ENCODE measurements at places on chromosomes 5 and 9.
A peak's percentile ranks its signal among the peaks of the same experiment; 100 is the strongest.

DNA sequence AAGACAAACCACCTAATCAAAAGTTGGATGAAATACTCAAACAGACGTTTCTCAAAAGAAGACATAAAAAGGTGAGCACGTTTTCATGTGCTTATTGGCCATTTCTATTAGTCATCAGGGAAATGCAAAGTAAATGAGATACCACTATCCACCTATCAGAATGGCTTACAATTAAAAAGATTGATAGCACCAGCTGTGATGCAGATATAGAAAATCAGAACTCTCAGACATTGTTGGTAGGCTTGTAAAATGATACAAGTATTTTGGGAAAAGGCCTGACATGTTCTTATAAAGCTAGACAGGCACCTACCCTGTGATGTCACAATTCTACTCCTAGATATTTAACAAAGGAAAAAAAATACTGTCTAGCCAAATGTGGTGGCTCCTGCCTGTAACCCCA lies 44.0 kb upstream of the SLC30A5 start:
- DNase-seq: no peak

GRCh38 chr9:121839726-121840500 lies 188.5 kb downstream of the DAB2IP start:
- DNase-seq: no peak

DNA sequence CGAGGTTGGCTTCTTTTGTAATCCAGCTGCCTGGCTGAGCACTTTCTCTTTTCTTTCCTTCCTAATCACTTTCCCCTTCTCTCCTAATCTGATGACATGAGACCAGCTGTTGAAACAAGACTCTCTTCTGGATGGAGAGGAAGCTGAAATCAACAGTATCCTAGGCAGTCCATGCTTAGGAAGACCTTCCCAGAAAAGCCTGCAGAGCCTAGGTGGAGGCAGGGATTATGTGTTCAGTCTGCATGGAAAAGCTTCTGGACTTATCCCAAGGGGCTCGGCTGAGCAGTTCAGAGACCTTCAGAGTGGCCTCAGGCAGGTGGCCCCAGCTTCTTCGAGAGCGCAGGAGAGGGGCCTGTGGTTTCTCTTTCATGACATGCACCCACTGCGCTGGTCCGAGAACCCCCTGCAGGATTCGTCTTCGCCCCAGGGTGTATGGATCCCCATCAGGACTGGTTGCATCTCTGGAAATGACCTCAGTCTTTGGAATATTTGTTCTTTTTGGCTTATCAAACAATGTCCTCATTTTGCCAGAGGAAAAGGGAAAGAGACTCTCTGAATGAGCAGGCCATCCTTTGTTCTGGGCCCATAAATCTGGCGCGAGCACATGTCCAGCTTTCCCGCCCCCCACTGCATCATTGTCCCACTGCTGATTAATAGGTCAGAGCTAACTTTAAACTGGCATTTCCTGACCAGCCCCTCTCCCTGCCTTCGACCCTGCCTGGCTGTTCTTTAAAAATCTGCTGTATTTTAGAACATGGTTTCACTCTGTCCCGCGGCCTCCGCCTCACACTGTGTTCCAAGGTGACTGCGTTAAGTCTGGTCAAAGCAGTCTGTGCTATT lies 177.9 kb upstream of the KLF4 start:
- no peak for DNase-seq

DNA sequence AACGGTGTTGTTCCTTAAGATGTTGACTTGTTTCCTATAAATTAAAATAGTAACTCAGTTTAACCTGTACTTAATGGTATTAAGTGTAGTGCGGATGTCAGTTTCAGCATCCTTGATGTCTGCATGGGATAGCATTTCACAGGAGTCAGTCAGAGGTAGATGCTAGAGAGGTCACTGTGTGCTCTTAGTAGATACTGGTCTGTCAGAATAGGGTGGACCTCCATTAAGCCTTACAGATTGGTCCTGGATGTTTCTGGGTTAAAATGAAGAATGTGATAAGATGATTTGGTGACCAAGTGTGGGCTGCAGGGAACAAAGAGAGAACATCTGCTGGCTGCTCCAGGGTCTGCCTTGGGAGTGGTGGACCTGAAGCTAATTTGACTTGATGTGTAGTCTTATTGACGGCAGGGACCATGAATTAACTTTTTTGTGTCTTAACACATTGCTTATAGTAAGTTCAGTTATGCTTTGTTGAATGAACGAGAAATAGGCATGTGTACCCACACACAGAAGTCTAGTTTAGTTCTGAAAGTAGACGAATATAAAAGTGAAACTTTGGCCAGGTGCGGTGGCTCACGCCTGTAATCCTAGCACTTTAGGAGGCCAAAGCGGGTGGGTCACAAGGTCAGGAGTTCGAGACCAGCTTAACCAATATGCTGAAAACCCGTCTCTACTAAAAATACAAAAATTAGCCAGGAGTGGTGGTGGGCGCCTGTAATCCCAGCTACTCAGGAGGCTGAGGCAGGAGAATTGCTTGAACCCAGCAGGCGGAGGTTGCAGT lies 12.5 kb downstream of the RAB24 start:
- DNase-seq: no peak

GRCh38 chr5:15483351-15484097 lies 16.5 kb upstream of the FBXL7 start:
- DNase-seq: no peak

DNA sequence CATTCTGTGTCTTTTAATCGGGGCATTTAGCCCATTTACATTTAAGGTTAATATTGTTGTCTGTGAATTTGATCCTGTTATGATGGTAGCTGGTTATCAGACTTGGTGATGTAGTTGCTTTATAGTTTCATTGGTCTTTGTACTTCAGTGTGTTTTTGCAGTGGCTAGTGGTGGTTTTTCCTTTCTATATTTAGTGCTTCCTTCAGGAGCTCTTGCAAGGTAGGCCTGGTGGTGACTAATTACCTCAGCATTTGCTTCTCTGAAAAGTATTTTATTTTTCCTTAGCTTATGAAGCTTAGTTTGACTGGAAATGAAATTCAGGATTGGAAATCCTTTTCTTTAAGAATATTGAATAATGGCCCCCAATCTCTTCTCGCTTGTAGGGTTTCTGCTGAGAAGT lies 156.9 kb downstream of the CNTLN start:
- DNase-seq: no peak

GRCh38 chr5:166713295-166713694 lies 1578.2 kb upstream of the WWC1 start:
- no peak for DNase-seq

DNA sequence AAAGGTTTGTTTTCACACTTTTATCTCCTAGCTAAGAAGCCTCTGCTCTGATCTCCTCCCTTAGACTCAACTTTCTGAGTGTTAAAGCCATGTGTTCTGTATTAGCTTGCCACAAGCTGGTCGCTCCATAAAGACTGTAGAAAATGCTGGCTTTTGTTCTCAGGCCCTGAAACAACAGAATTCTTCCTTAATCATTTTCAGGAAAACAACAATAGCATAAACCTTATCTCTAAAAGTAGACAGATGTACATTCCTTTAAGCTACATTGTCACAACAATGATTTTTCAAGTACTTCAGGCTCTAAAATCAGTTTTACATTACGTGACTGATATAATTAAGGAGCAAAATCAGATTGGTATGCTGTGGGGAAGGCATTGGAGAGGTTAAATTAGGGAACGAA lies 41.9 kb downstream of the VCAN start:
- no peak for DNase-seq

- no peak for DNase-seq
These were observed 49.7 kb upstream of the LHFPL2 start for GRCh38 chr5:78698191-78698791.

- no peak for DNase-seq
These were observed 201.9 kb downstream of the ZNF608 start for GRCh38 chr5:124544366-124545055.

GRCh38 chr5:126385524-126386502 lies 37.4 kb upstream of the GRAMD2B start:
- DNase-seq: no peak

GRCh38 chr9:92764381-92764987 lies at the start of gene BICD2:
TSS of gene BICD2 (minus strand) at chr9:92764833. CDS start at chr9:92764744, 89 bp downstream.
- no peak for DNase-seq

DNA sequence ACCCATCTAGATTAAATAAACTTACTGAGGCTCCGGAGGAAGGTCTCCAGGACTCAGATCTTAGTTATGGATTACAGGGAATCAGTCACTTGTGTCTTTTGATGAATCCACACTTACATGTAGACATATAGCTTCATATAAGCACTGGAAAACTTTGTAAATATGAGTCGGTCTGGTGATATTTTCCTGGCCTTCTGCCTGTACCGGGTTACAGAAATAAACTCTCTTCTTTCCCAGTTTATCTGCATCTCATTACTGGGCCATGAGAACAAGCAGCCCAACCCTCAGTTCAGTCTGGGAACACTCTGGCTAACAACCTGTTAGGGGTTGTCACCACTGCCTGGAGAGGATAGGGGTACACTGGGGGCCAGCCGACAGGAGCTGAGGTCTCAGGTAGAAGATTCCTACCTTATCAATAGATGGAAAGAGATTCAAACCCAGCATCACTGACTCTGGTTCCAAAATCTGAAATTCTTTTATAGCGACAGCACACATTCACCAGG lies 59.1 kb downstream of the THBS4 start:
- DNase-seq: no peak

DNA sequence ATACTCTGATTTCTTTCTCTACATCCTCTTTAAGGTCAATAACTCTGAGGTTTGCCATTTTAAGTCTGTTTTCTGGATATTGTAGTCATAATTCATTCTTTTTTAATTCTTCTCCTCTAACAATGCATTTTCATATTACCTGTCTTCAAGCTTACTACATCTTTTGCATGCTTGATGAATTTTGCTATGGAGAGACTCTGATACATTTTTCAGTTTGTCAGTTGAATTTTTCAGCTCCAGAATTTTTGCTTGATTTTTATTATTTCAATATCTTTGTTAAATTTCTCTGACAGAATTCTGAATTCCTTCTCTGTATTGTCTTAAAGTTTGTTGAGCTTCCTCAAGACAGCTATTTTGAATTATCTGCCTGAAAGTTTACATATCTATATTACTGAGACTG lies 159.8 kb upstream of the ST8SIA4 start:
- no peak for DNase-seq

DNA sequence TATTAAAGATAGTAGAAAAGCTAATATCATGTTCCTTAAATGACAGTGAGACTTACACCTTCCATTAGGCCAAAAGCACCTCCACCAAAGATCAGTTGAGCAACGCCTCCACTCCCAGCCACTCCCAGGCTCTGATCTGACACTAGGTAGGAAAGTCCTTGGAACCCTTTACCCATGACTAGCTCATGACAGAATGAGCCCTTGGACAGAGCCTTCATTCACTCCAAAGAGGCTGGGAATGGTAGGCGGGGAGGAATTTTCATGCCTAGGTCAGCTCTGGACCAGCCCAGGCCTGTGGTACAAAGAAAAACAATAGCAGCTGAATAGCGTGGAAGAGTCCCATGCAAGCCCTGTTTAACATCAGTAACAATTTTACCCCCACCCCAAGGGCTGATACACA lies 493.7 kb downstream of the NR2F1-AS1 start:
- no peak for DNase-seq

DNA sequence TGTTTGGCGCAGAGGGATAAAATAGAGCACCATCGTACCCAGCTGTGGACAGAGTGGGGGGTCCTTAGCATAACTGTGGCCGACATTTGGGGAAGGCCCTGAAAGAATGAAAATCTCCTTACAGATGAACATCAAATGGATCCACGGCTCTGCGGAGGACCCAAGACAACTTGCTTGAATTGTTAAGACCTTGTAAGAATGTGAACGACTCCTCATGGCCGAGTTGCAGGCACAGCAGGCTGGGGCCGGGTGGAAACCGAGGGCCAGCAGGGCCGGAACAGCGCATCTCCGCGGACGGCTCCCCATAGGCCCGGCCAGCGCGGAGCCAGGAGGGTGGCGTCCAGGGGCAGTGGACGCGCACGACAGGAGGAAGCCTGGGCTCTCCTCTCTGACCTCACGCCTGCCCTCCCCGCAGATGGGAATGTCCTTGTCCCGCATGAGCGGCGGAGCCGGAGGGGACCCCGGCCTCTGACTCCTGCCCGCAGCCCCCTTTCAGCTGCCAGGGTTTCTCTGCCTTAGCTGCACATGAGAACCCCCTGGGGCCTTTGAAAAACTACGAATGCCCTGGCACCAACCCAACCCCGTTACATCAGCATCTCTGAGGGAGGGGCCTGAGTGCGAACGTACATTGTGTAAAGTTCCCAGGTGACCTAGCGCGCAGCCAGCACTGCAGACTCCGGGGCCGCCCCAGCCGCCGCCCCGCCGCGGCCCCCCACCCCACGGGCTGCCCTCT lies 36.2 kb upstream of the PTCH1 start:
- DNase-seq: peak; percentile 10

DNA sequence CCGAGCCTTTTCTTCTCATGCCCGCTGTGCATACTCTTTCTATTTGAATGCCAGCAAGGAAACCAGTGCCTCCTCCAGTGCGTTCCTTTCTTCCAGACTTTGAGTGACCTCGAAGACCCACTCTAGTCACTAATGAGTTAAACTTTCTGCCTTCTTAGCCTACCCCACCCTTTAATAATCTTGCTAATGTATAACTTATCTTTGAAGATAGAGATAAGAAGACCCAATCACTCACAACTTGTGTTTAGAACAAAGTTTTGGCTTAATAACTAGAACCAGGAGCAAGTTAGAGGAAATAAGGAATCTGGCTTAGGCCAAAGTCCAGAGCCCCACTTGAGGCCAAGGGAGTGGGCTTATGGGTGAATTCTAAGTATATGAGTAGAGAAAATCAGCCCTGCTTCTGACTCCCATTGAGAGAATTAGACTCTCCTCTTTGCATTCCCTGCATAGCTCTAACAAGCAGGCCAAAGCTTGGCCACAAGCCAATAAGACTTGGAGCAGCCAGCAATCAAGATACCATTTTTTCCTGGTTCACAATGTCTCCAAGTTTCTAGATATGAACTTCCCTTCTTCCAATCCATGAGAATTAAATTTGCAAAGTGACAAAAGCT lies 181.5 kb upstream of the PIK3R1 start:
- no peak for DNase-seq

- no peak for DNase-seq
These were observed 137.6 kb downstream of the ADGRV1 start for GRCh38 chr5:90696153-90696552.

GRCh38 chr9:128416014-128416413 lies 4.6 kb upstream of the CERCAM start:
- no peak for DNase-seq

GRCh38 chr9:78314550-78314949 lies 17.6 kb downstream of the PSAT1 start:
- no peak for DNase-seq

- DNase-seq: no peak
These were observed 148.5 kb upstream of the RPS23 start for GRCh38 chr5:82426464-82427154.

DNA sequence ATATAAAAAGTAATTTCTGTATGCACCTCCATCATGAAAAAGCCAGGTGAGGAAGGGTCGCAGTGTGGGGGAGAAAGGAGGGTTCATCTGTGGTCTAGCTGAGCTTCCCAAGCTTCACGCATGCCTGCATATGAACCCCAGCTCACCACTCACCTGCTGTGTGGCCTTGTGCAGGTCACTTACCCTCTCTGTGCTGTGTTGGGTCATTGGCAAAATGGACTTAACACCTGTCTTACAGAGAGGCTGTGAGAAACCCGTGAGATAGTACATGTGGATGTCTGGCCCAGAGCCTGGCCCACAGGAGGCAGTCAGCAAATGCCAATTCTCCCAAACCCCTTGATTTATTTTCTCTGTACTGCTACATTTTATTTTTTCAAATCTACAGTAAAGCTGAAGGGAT lies 88.9 kb downstream of the GABBR2 start:
- DNase-seq: no peak

- peak; percentile 45 for DNase-seq
These were observed 9.6 kb downstream of the SEC61B start for GRCh38 chr9:99231711-99232110.

Data from erythroblast (primary cell).